ENCODE measurements at places on chromosomes 5 and 9.

DNA sequence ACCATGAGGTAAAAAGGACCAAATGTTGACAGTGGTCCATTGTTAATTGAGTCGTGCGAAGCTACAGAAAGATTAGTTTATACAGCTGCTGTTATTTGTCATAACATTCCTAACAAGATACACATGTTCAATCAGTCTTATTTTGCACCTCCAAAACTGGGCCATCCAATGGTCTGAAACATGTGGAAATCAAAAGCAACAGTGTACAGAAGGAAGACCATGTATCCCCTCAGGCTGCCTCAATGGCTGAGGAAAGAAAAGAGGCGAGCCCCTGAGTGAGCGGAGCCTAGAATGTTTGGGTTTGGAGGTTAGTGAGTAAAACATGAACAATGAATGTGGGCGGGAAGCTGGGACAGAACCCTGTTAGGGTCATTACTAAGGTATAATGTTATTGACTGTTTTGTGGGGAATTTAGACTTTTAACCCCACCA, 35.6 kb downstream of the NFIB start:
- DNase-seq: no peak

GRCh38 chr9:13993632-13994185, 320.2 kb downstream of the NFIB start:
- no peak for DNase-seq

DNA sequence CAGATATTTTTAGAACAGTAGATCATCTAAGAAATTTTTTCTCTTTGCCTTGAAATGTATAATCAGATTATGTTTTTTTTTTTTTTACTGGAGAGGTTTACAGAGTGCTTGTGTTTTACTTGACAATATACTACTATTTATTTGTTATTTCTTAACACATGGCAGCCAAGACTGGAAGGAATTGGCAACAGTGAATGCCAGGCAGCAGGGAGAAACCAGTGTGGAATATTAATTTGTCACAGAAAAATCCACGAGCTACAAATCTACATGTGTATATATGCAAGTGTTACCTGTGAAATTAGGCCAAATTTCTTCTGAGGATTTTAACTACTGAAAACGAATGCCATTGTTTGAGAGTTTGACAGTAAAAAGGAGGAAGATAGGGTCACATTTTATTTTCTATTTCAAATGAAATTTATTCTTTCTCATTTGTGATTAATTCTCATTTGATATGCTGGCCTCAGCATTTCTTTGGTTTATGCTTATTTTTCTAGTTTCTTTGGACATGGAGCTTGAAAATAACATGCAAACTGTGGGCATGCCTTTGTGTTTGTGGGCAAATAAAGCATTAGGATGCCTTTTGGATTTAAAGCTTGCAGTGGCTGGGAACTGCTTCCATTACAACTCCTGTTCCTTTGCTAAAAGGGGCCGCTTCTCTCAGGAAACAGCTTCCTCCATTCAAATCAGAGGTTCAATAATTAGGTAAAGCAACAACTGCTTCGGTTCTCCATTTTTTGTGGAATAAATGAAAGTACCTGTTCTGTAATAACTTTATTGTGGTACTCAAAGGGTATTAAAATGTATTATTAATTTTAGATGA, 39.0 kb upstream of the ZFYVE16 start:
- no peak for DNase-seq

GRCh38 chr5:7347377-7347776, 48.6 kb upstream of the ADCY2 start:
- DNase-seq: no peak

DNA sequence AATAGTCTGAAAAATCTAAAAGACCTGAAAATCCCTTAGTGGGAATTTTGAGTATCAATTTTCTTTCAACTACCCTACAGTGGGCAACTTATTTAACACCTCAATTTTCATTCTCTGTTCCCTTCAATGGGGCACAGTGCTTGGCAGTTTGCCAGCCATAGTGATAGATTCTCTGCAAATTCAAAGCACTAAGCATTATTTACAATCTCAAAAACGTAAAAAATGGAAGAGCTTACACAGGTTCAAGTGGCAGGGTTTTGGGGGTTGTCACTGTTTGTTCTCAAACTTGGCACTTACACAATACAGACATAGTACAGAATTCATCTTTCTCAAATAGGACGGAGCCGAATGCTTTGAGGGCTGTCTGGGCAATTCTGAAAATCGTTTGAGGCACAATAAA, 515.0 kb downstream of the EFNA5 start:
- DNase-seq: no peak

GRCh38 chr5:148910686-148911361, 84.4 kb downstream of the ADRB2 start:
- DNase-seq: no peak

DNA sequence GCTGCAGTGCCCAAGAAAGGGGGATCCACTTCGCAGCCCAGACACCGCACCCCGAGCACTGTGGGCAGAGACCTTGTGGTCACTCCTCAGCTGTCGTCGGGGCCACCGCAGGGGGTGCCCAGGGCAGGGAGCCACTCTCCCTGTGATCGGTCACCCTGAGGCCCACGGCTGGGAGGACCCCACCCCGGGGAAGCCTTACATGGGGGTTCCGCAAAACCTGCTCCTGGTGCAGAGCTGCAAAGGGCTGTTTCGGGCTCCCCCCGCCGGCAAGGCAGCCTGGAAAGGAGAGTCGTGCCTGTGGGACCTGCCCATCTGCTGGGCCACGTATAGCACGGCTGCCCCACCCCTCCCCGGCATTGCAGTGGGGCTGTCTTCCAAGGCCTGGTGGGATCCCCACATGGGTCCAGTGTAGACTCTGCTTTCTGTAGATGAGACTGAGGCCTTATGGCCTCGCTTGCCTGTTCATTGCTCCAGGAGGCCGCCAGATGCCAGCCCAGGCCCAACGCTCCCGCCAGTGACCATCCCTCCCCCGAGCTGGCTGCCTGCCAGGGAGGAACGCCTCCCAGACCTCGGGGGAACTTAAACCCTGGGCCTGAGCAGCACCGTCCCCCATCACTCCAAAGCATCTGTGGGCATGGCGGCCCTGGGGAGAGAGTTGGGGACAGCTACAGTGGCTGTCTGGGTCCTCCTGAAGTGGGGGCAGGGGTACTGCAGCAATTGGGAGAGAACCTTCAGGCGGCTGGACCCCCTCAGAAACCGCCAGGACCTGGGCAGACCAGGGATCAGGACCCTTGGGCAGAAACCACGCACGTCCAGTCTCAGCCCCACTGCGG, 1.6 kb upstream of the DNLZ start:
- peak; percentile 61 for DNase-seq

- DNase-seq: no peak
Measured at GRCh38 chr5:33850100-33850594, 41.6 kb downstream of the ADAMTS12 start.

DNA sequence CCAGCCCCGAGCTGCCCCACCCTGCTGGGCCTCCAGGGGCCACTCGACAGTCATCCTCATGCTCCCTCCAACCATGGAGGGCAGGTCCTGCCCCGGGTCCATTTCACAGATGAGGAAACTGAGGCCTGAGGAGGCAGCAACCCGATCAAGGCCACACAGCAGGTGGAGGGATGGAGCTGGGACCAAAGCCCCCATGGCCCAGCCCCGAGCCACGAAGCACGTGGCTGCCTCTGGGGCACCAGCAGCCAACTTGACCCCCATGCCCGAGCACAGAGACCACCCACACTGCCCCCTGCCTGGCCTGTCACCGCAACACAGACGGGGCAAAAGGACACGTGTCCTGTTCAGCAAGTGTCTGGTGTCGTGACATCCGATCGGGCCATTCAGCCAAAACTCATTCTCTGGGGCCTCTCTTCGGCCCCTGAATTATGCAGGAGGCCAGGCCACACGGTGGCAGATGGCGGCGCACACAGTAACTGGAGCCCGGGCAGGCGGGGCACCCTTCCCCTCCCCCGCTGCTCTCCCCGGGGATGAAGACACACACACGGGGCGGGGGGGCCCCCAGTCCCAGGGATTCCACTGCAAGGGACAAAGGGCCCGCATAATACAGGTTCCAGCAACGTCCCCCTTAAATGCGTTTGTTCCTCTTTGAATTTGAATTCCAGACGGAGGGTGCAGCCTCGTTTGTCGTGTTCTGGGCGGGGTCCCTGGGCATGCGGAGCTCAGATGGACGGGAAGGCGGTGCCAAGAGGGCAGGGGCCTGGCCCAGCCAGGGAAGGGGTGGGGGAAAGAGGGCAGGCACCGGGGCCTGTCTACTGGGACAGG, 29.4 kb upstream of the TMEM250 start:
- DNase-seq: peak; percentile 65

DNA sequence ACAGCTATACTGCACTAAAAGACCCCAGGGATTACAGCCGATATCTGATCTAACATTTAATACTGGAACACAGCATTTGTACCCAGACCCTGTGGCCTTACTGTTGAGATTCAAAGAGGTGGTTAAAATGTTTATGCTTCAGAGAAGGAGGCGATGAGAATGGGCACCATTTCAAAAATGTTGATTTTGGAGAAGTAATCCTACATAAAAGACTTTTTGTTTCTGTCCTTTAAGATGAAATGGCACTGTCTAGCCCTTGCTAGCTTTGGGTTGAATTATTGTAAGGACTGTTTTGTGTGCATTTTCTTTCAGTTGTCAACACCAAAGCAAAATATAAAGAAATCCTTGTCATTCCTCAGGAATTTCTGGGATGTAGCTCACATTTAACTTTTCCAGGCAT, 288.5 kb upstream of the ANKH start:
- no peak for DNase-seq

DNA sequence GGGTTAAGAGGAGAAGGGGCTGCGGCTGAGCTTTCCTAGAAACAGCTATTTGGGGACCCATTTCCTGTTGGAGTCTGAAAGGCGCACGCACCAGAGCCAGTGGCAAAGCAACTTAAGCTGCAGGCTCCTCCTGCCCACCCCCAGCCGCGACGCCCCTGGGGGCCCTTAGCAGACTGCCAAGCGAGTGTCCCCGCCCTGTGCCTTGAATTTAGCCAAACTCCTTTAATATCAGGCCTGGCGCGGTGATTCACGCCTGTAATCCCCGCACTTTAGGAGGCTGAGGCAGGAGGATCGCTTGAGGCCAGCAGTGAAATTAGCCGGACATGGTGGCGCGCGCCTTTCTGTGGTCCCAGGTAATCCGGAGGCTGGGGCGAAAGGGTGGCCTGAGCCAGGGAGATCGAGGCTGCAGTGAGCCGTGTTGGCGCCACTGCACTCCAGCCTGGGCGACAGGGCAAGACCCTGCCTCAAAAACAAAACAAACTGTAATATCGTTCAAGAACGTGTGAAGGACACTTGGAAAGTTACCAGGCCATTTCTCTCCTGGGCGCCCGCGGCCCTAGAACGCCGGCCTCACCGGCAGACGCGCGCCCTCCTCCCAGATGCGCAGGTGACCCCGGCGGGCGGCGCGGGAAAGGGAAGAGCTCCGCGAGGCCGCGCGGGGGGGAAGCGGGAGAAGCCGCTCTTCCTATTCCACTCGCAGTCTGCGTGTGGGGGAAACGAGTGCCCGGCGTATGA, 1.0 kb upstream of the F2R start:
- DNase-seq: no peak

DNA sequence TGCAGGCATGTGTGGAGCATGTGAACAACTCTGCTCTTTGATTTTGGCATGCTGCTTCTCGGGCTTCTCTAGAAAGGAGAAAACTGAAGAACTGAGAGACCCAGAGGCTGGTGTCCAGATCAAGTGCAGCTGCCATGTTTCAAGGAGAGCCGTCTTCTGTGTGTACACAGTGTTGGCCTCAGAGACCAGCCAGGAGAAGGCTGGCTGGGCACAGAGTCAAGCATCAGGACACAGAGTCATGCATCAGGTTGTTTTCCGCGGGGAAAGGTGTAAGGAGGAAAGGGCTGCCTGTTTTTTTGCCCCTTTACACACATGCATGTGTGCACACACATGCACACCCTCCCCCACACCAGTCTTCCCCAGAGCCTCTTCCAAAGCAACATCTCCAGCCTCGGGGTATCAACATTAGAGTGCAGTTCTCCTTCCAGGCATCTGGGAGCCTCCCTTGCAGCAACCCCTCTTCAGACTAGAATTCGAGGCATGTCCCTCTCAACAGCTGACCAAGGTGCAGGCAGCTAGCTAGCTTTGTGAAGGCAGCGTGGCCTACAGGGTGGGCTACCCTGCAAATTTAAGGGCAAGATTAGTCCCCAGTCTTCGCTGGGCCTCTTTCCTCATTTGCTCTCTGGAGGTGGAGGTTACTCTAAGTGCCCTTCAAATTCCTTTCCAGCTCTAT, 180.9 kb downstream of the AOPEP start:
- DNase-seq: no peak

- DNase-seq: no peak
Measured at GRCh38 chr5:163248333-163248732, 189.1 kb upstream of the CCNG1 start.

- DNase-seq: no peak
Measured at GRCh38 chr9:14813336-14814248, 91.1 kb upstream of the CER1 start.

DNA sequence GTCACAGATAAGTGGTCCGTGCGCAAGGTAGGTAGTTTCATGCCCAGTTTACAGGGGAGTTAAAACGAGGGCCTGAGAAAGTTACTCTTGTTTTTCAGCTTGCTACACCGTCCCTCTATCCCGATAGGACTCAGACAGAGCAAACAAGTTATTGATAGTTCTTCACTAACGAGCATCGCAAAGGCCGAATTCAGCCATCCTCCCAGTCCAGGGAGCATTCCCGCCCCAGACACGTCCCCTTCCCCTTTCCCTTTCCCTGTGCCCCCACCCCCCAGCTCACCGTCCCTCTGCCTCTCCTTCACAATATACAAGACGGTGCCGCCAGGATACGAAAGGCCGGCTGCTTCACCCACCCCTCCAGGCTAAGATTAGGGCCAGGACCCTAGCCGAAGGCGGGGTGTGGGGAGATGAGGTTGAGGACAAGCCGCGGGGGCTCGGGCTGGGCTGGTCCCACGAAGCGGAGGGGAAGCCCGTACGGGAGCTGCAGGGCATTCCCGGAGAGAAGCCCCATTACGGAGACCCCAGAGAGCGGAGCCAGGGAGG, 599 bp downstream of the KIAA1191 start:
- no peak for DNase-seq

DNA sequence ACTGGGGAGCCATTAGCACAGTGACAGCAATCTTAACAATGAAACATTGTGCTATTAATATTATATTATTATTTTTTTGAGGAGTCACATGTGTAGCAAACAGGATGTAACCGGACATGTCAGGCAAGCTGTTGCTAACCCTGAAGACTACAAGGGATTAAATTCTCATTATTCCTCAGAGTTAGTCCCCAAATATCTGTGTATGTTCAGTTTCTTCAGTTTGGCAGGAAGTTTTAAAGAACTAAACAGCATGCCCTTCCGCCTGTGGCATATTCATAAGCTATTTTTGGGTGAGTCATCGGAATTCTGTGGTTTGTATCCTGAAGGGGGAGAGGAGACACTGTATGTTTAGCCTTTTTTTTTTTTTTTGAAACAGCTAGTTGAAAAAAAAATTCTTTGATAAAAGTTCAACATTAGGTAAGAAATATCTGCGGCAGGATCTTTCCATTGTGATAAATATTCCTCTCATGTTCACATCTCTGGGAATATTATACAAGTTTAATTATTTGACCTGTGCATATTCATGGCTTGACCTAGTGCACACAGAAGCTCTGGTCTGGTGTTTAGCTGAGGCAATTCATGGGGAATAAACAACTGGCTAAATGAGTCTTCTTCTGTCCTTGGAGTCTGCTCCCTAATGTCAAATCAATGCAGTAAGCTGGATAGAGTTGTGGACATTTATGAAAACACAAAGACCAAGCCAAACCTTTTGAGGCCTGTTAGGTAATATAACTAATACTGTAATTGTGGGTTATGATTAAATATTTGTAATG, 202.7 kb upstream of the CDKN2B start:
- no peak for DNase-seq
